ENCODE measurements at places on chromosomes 16 and 17.
A peak's percentile ranks its signal among the peaks of the same experiment; 100 is the strongest.

DNA sequence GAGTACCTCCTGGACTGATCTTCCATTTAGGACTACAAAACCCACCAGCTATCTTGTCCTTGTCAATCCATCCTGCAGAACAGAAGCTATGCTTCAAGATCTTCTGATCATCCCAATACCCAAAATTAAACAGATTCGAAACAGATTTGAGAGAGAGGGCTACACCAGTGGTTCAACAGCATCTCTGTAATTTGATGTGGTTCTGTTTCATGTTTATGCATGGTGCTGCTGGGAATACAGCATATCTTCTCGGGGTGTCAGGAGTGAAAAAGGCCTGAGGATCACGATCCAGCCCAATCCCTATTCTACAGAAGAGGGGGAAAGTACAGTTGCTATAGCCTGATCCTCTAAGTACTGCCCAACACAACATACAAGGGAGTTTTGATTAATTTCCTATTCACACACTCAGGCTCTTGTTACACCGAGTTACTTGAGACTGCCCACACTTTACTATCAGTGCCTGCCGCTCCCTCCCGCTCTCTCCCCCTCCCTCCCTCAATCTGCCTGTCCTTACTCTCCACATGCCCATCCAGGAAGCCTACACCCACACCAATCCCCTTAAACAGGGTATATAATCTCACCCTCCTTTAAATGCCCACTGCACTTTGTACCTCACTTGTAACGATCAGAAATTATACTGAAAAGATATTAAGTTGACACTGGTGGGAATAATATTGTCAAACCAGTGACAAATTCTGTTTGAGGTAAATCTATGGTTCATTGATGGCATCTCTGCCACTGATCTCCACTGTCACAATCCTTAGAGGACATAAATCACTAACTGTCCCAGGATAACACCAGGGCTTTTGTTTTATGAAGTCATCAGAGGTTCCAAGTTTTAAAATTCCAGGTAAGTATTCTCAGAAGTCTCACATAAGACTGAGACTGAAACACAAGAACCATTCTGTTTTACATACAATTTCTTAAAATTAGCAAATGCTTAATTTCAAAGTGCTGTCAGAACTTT is 89.3 kb upstream of the PLEKHM1 start:
- no peak for DNase-seq

- DNase-seq = no peak
These were observed 89.1 kb downstream of the CDH13 start for GRCh38 chr16:82715833-82716232.

GRCh38 chr17:83179811-83180210 is 100.4 kb downstream of the METRNL start:
- no peak for DNase-seq

GRCh38 chr16:85428168-85428898 is 184.8 kb upstream of the GSE1 start:
- DNase-seq = no peak

GRCh38 chr17:17672453-17673368 is 8.5 kb upstream of the RAI1 start:
- DNase-seq = no peak

DNA sequence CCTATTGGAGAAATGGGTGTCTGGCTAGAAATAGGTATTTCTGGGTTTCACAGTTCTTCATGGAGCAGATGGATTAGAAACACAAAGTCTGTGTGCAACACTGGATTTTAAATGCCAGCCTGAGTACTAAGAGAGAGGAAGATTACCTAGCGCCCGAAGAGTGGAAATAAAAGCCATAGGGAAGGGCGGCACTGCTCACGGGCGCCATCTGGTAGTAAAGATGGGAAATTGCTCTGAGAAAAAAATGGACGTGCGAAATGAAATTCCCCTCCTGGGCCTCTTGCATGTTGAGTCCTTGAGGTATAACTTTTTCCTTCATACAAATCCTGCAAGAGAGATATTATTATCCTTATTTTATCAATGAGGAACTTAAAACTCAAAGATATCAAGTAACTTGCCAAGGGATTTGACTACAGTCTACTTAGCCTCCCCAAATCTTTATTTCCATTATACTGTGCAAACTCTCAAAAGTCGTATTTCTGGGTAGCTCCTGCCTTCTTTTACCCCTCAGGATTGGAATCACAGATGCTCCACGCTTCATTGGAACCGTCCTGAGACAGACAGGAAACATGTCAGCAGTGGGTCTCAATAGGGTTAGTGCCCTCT is 72.8 kb downstream of the MMD start:
- DNase-seq = no peak

GRCh38 chr17:14427900-14428647 is 127.2 kb downstream of the HS3ST3B1 start:
- no peak for DNase-seq

DNA sequence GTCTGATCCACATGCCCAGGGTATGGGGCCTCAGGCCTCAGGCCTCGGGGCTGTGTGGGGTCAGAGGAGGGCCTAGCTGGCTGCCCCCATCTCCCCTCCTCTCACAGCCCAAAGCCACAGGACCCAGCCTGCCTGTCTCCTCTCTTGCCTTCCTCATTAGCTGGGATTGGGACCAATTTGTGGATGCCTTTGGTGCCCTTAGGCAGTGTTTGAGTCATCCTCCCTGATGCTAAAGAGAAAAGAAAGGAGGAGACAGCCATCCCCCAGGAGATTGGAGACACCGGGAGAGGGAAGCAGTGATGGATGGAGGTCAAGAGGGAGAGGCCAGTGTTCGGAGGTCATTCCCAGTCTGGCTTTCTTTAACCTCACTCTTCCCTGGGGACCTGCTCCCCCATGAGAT is 23.3 kb upstream of the NOG start:
- no peak for DNase-seq

DNA sequence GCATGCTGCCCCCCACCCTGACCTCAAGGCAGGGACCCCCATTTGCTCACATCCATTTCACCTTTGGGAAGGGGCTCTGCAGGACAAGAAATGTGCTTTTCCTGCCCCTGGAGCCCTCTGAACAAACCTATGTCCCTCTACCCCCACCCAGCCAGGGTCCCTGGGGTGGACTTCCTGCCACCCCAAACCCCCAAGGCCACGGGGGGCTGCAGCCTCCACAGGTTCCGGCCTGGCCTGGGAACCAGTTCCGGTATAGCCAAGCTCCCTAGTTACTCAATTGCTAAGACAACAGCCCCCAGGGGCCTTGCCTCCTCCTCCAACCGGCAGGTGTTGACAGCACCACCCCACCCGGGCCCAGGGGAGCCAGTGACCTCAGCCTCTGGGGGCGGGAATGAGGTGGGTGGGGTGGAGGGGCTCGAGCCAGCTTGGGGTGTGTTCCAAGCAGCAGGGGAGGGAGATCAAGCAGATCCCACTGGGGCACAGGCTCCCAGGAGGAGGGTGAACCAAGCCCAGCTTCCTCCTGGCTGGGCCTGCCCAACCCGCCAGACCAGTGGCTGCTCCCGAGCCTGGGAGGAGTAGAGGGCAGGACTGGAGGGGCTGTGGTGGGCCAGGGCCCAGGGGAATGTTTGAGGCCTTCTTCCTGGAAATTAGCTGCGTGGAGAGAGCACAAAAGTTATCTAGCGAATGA is 6.6 kb downstream of the PNMT start:
- no peak for DNase-seq

GRCh38 chr16:87956365-87957231 is 5.4 kb downstream of the BANP start:
- DNase-seq = no peak

DNA sequence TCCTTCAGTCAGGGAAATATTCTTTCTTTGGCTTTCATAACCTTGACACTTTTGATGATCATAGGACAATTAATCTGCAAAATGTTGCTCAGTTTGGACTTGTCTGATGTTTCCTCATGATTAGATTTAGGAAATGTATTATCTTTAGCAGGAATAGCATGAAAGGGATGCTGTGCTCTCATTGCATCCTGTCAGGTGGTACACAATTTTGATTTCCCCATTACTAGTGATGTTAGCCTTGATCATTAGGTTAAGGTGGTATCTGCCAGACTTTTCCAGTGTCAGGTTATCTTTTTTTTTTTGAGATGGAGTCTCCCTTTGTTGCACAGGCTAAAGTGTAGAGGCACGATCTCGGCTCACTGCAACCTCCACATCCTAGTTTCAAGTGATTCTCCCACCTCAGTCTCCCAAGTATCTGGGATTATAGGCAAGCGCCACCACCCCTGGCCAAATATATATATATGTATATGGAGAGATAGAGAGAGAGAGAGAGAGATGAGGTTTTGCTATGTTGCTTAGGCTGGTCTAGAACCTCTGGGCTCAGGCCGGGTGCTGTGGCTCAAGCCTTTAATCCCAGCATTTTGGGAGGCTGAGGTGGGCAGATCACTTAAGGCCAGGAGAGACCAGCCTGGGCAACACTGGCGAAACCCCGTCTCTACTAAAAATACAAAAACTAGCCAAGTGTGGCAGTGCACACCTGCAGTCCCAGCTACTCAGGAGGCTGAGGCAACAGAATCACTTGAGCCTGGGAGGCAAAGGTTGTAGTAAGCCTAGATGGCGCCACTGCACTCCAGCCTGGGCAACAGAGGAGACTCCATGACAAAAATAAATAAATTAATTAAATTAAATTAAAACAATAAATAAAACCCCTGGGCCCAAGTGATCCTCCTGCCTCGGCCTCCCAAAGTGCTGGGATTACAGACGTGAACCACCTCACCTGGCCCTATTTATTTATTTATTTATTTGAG is 15.8 kb upstream of the CAVIN1 start:
- no peak for DNase-seq

DNA sequence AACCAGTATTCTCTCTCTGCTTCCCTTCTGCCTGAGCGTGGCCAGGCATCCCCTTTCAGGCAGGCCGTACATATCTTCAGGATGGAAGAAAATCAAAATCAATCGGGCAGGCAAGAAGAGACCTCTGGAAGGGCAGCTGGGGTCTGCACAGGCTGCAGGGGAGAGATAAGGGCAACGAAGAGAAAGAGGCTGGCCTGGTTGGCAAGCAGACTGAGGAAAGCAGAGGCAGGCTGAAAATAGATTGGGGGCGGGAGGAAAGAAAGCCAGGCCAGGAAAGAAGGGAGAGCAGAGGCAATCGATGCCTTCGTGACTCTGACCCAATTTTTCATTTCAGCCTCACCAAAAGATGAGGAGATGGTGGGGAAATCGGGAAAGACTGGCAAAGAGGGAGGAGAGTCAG is 18.1 kb downstream of the PIPOX start:
- DNase-seq = no peak

- DNase-seq = peak; percentile 8
These were observed at the start of gene RNF43 for GRCh38 chr17:58417300-58418092. RNF43 (minus strand) TSS chr17:58417534; CDS start chr17:58415577, 1,957 bp downstream.

DNA sequence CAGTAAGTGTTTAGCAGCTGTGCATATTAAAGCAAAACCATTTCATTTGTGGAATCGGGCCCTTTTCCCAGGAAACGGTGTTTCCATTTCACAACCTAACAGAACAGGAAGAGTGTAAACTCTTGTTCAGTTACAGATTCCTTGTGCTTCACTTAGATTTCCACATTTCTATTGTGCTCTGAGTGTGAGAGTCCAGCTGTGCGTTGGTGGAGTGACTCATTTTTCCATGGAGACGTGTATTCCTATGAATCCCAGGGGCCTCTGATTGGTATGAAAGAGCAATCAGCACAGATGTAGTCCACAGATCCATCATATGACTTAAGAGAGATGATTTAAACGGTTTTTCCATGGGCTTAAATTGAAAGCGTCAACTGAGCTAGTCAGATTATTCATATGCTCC is 13.3 kb upstream of the CAVIN1 start:
- no peak for DNase-seq

GRCh38 chr17:14157822-14158221 is 78.8 kb downstream of the CDRT15 start:
- DNase-seq = no peak

- DNase-seq = no peak
These were observed 4.8 kb downstream of the TNP2 start for GRCh38 chr16:11264155-11264832.

GRCh38 chr16:79287424-79287917 is 313.1 kb downstream of the MAF start:
- DNase-seq = no peak

- no peak for DNase-seq
These were observed 28.3 kb downstream of the TRPV2 start for GRCh38 chr17:16443511-16444257.

- DNase-seq = no peak
These were observed 36.1 kb upstream of the HELZ start for GRCh38 chr17:67281053-67281452.

DNA sequence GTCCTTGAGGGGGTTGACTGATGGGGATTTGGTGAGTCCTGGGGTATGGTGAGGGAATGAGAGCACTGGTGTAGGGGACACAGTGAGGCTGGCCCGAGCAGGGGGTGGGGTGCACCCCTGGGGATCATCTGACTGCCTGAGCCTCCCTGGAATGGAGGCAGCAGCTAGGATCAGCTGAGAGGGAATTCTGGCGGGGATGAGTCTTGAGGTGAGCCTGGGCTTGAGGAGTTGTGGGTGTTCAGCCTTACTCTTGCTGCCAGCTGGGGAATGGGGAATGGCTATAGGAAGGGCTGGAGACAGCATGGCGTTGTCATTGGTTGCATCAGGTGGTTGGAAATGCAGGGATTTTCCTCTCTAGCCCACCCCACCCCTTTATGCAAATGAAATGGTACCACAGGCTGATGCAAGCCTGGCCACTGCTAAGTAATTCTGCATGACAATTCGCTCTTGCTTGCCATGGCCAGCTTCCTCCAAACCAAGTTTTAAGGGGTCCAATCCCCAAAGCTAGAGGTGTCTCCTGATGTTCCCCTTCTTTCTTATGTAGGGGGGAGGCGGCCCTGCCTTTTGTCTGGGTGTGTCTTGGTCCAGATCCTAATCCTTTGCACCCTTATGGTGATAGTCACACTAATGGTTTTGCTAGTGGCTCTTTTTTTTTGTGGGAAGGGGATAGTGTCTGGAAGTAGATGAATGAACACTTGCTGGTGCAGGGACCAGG is 7.5 kb downstream of the NFE2L1 start:
- DNase-seq = no peak

Measured in cortex of kidney (tissue), 1 donor.